ENCODE measurements at places on chromosomes 3 and 15.

DNA sequence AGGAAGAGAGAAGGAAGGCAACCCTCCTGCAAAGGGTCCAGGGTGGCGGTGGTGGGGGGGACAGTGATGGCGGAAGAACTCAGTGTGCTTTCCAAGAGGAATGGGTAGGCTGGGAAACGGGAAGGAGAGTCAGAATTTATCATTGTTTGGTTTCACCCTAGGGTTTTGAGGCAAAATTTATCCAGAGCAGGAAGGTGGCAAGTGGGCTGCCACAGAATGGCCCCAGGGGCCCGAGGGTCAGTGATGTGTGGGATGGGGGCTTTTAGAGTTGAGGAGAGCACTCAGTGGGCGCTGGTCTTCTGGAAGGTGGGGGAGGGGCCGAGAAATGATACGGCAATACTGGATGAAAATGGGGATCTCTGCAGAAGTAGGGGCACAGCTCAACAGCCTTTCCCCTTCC, 581 bp downstream of the FAM131A start:
- no peak for DNase-seq

DNA sequence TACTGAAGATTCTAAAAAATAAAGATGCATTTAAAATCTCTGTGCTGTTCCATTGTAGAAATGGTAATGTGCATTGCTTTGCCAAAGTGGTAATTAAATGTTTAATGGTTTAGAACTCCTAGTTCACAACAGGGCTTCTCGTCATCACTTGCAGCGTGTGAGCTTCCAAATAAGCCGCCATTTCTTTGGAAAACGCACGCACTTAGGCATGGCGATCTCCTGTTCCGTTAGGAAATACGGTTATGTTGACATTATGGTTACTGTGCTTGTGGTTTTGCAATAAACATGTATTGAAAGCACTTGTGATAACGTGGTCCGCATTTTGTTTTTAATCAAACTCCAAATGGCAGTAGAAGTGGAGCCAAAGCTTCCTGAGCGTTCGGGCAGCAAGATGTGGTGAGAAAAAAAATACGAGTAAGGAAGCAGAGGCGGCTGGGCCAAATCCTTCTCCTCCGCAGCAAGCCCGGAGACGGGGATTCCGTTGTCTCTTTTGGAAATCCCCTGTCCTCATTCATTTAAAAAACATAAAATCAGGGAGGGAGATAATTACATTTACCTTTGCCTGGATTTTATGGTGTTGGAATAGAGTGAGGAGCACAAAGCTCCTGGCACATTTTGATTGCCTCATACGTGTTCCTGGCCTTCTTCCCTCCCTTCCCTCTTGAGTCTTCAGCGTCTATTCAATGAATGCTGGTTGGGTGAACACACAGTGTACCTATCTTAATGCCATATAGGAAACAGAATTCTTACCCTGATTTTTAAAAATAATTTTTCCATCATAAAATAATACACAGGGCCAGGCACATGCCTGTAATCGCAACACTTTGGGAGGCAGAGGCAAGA, 97.5 kb downstream of the SLC49A4 start:
- DNase-seq = no peak

GRCh38 chr3:178707311-178708031, 171.2 kb downstream of the KCNMB2 start:
- no peak for DNase-seq

DNA sequence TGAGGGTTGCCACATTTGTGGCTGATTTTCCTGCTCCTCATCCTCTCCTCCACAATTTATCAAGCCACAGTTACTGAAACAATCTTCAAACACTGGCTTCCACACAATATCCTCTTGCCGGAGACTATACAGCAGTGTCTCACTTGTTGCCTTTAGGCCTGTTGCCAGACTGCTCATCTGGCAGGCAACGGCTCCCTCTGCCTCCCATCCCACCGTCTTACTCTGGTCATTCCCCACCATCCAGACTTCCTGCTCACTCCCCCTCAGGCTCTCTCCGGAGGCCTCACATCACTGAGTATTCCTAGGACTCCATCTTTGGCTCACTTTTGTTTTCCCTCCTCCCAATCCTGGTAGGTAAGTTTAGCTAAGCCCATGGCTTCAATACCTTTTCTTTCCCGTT, 301.9 kb downstream of the IL20RB start:
- no peak for DNase-seq

- DNase-seq = no peak
Observed at GRCh38 chr3:60316121-60316797, 935.0 kb downstream of the FHIT start.

DNA sequence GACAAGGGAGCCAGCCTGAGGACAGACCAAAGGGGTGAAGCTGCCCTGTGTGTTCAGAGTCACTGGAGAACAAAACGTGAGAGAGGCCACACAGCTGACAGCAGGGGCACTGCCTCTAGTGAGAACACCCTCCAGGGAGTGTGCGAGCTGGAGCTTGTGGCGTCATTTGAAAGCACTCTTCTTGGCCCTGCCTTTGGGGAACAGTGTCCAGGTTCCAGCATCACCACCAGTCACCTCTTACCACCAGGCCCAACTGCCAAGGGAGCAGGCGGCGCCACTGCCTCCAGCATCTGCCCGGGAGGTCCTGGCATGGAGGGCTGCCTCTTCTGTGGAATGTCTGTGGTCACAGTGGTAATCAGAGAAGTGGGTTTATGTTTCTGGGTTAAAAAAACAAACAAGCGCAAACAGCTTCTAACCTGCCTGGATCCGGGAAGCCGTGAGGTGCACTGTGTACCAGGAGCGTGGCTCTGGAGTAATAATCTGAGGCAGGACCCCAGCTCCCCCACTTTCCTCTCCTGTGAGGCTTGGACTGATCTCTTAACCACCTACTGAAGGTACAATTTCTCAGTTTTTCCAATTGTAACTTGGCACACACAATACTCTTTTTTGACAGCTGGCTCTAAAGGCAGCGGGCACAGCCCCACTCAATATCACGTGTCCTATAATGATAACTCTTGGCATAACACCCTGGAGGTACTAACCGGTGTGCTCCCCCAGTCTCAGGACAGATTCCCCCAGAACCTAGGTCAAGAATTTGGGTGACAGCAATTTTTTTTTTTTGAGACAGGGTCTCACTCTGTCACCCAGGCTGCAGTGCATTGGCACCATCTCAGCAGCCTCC, 32.2 kb upstream of the CDCP1 start:
- DNase-seq = no peak

- DNase-seq = peak; percentile 5
Observed at GRCh38 chr15:51647128-51647562, 24.6 kb upstream of the DMXL2 start.

DNA sequence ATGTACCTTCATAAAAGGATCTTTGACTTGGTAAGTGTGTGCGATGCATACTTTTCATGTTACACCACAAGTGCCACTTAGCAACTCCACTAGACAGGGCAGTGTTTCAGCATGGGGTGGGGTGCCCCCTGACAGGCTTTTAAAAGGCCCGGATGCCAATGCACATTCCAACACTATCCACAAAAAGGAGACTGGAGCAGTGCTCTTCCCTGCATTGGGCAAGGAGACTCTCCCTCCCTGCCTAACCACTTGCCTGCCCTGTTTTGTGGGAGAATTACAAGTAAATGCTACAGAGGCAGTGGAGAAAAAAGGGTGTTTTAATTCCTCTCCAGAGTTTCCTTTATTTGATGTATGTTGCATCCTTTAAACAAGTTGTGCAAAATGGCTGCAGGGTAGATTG, 1.7 kb upstream of the RARB start:
- no peak for DNase-seq

- DNase-seq = no peak
Observed at GRCh38 chr15:39248204-39248603, 332.7 kb upstream of the THBS1 start.

- DNase-seq = no peak
Observed at GRCh38 chr3:114584734-114585371, 291.0 kb downstream of the TIGIT start.

DNA sequence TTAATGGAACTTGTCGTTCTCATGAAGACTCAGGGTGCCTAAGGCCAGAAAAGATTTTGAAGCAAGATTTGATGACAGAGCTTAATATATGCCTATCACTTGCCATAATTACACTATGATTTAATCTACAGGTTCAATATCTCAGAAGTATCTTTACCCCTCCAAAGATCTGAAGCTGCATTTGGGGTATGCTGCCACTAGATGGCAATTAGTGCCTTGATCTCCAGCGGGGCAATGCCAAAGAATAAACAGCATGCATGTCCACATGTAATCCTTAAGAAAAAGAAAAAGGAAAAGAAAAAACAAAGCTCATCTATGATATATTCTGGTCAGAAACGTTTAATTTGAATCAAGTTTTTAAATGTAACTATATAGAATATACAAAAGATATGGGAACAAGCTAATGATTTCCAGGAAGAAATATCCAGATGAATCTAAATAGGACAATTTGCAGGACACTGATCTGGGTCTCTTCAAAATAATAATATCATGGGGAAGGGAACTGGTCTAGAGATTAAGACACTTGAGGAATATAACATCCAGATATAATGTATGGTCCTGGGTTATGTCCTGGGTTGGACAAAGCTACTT, 55.0 kb upstream of the SOX14 start:
- DNase-seq = no peak

- DNase-seq = no peak
Observed at GRCh38 chr3:50268703-50269451, at the start of gene SEMA3B. Gene SEMA3B, plus strand, starts transcription at chr3:50269147. Its CDS starts 94 bp downstream, at chr3:50269241.

- DNase-seq = no peak
Observed at GRCh38 chr3:148146947-148147826, 550.5 kb upstream of the AGTR1 start.

DNA sequence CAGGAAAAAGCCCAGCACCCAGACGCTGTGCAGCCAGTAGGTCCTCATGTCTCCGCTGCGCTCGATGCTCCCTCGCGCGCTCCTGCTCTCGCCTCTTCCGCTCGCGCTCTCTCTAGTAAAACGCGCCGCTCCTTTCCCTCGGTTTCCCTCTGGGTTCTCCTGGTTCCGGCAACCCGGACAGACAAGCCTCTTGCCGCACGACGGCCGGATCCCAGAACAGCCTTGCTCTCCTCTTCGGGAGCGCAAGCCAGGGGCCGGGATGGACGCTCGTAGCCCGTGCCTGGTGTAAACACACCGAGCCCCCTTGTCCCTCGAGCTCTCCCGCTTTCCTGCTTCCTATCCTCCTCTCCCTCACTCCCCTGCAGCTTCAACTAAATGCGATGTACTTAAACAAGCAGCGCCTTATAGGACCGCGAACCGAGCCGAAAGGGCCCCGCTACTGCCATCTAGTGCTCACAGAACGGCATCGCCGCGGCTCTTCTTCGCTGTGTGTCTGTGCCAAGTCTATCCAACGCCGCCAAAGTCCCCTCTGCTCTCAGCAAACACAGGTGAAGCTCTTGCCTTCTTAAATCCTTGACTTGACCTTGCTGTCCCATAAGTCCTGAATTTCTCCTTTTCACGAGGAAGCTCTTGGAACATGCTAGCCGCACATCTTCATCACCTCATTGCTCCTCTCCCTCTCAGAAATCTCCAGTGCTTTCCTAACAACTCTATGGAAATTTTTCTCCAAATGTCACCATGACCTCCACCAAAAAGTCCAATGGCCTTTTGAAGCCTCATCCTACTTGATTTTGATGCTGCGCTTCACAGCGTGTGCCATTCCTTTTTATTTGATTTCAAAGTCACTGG, 1037.2 kb downstream of the IGSF11 start:
- DNase-seq = peak; percentile 19

GRCh38 chr3:141011232-141011996, 39.7 kb upstream of the SPSB4 start:
- DNase-seq = peak; percentile 68

- DNase-seq = no peak
Observed at GRCh38 chr3:79604681-79605080, 163.1 kb downstream of the ROBO1 start.

DNA sequence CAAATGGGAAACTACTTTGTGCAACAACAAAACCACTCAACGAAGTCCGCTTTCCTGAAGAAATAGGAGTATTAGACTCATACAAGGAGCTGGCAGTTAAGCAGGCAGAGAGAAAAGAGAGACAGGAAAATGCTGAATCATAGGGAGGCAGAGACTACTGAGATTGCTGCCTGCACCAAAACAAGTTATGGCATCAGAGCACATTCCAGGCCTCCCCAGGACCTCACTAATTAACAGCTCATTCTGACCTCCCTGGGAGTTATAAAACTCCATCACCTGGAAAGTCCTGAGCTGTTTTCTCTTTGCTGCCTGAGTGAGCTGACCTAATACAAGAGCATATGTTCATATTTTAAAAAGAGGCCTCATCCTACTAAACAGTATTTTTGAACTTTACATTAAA, 741.0 kb downstream of the MCTP2 start:
- DNase-seq = no peak

- DNase-seq = peak; percentile 60
Observed at GRCh38 chr3:59451800-59452746, 402.2 kb upstream of the CFAP20DC start.

DNA sequence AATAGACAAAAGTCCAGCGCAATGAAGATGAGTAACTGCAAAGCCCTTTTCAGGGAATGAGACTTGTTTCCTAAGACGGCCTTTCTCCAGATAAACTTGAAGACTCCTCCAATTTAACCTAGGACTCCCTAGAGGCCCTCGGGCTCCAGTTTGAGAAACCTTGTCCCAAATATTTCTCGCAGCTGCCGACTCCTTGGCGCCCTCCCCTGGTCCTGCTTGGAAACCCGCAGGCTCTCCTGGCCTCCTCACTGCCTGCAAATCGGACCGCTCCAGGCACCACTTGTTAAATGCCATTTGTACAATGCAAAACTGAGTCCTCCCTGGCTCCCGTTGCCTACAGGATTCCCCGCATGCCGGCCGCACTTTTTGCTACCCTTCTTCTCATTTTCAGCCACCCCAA, 36.8 kb downstream of the MUC4 start:
- DNase-seq = no peak

DNA sequence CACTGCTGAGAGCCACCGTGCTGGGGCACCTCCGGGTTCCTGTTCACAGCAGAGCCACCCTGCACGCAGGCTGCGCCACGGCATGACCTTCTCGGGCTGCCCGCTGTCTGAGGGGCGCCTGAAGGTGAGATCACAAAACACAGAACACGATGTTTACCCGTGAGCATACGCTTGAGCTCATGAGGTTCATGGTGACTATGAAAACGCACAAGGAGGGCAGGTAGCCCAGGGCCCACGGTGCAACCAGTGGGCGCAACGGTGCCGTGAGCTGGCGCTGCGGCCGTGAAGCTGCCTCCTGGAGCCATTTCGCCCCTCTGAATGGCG, 36.1 kb downstream of the KLHL25 start:
- DNase-seq = no peak

GRCh38 chr15:76812381-76812780, 92.8 kb downstream of the SCAPER start:
- DNase-seq = no peak

DNA sequence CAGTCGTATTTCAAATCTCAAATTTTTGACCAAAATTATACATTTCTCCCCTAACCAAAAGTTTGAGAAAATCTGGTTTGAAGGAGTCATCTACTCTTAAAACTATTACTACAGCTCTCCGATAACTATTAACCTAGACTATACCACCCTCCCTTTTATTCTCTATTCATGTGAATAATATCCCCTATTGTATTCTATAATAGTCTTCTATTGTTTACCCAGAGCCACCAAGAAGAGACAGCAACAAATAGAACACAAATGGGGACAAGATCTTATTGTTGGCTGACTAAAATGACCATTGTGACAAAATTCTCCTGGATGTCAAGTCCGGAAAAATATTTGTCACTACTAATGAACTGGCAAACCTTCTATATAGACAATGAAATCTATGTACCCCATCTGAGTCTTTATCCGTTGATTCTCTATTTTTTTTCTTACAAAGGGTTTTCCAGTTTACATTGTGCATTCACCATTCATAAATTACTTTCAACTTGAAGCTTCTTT, 618.0 kb downstream of the CADM2 start:
- DNase-seq = no peak

All from CD4-positive, alpha-beta T cell treated with Interleukin-10 for 1 hour (primary cell).